Stimulated activated CD8-positive, alpha-beta memory T cell treated with anti-CD3 and anti-CD28 coated beads, Interleukin-2, amount 100 ng/mL, for 48 hours (primary cell): ENCODE measurements at places on chromosomes 4 and X.

DNA sequence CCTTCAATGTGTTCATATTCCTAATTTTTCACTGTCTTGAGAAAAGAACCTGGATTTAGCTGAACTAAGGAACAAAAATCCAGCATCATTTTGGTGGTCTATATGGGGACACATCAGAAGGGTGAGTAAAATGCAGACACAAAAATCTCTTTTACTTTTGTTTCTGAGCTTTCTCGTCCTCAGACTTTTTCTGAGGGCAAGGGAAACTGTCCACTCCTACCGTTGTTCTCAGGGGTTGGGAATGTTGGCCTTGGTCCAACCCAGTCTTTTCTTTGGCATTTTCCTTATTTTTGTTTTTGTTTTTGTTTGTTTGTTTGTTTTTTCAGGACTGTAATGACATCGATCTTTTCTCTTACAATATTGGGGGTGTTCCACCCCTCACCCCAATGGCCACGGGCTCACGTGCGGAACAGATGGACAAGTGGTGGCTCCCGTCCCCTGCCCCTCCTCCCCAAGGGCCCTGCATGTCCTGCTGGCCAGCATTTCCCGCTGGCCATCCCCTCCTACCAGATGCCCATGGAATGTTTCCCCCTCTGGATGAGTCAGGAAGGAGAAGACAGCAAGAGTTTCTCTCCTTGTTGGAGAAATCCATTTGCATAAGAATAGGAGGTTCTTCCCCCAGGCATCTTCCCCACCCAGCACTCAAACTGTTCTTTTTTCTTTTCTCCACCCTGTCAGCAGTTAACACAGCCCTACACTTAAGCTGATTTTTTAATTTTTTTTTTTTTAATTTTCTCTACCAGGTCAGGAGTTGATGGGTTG, 305.4 kb upstream of the NDST4 start:
- no peak for DNase-seq

DNA sequence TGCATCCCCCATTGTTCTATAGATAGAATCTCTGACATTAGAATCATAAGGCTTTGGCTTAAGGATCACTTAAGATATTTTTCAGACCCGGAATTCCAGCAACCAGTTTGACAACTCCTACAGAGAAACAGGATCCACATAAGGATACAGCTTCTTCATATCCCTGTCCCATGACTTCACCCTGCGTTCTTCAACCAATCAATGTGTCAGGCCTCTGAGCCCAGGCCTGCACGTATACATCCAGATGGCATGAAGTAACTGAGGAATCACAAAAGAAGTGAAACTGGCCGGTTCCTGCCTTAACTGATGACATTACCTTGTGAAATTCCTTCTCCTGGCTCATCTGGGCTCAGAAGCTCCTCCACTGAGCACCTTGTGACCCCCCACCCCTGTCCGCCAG, 85.1 kb downstream of the MFAP3L start:
- DNase-seq: no peak

- no peak for DNase-seq
Measured at GRCh38 chr4:5784960-5785611, 74.1 kb downstream of the EVC start.

DNA sequence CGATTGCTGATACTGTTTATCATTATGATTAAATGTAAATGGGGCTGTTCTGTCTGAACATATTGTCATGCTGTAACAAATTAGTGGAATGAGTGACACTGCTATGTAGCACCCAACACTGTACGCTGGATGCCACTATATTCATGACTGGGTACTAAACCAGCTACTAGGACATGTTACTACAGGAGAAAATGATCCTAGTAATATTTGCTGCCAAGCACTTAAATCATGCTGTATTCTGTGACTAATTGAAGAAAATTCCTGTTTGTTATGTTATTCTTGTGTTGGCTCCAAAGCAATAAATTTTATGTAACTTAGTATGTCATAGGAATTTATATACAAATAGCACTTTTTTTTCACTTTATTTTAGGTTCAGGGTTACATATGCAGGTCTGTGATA, 804.2 kb downstream of the CENPC start:
- DNase-seq: no peak

DNA sequence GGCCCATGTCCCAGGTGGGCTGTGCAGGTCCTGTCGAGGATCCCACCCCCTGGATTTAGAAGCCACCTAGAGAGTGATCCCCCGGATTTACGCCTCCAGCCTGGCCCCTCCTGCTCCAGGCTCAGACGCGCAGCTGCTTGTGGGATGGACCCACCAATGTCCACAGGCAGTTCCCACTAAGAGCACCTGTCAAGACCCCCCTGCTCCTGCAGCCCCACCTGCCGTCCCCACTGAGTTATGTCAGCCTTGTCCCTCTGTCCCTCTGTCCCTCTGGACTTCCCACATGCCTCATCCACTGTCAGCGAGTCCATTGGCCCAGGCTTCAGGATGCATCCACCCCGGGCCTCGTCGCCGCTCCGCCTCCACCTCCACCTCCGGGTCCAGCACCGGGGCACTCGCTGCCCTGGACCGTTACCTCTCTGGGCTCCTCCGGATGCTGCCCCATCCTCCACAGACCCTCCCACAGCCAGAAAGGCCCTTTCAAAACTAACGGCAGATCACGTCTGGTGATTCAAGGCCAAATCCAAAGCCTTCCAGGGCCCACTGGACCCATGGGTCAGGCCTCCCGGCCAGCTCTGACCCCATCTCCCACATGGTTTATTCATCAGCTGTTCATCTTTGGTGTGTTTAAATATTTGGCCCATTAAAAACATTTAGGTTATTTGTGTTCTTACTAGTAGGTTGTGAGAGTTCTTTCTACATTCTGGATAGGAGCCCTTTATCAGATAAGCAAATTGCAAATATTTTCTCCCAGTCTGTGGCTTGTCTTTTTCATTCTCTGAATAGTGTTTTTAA, 28.3 kb downstream of the HTRA3 start:
- DNase-seq: no peak

DNA sequence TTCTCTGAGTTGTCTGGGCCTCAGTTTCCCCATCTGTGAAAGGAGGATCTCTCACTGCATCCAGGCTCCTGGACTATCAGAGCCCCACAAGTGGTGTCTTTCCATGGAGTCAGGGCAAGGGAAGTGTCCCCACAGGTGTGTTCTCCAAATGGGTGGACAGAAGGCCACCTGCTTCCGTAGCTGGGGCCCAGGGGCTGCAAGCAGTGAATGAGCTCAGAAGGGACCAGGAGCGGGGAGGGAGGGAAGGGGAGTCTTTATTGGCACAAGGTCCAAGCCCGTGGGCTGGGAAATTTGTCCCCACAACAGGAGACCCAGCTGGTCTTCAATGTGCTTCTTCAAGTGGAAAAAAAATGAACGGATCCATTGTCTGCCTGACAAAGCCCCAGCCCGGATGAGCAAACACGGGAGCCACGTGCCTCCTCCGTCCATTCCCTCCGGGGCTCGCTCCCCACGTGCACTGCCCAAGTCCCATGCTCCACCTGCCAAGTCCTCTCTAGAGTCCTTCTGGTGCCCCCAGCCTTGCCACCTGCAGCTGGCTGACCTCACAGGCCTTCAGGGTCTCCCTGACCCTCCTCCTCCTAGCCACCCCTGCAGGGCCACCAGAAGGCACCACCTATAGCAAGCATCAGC, 72.0 kb downstream of the JAKMIP1 start:
- DNase-seq: no peak

GRCh38 chrX:48616576-48616975, 19.3 kb downstream of the WDR13 start:
- DNase-seq: no peak

GRCh38 chrX:140661643-140662042, 47.9 kb upstream of the LINC00632 start:
- no peak for DNase-seq

GRCh38 chrX:30693999-30694650, 40.9 kb downstream of the GK start:
- no peak for DNase-seq

DNA sequence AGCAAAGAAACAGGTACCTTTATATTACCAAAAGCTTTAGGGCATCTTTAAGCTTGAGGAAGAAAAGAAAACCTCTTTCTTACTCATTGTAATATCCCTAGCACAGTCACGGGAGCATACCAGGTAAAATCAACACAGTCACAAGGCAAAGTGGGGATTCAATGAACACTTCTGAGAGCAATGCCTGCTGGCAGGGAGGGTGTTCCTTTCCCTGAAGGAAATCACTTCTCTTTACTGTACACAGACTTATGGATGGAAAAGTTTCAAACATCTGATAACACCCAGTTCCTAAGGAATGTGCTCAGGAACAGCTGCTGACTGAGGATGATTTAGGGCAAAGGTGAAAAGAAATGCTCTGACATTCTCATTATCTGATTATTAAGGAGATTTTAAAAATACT, 94.8 kb downstream of the MAML3 start:
- DNase-seq: no peak

- DNase-seq: no peak
Measured at GRCh38 chrX:53362449-53362848, 60.0 kb downstream of the SMC1A start.

DNA sequence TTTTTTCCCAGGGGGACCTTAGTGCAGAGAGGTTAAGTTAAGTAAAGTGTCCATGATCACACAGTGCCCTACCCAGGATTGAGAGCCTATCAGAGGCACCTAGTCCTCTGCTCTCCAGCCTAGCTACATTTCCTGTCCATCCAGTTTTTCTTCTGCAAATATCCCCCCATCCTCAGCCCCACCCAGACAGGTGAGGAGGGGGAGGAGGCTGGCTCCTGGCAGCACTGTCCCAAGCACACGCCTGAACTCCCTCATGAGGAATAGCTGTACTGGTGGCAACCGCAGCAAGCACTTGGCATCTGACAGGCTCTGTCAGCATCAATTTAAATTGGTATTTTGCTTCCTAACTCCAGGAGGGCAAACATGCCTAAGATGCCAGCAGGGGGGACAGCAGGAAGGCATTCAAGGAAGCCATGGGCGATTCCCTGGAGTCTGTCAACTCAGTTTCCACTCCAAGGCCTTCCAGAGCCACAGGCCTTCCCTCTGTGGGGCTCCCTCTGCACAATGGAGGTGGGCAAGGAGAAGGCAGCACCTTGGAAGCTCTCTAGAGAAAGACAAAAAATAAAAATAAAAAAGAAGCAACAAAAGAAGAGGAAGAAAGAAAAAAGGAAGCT, 6.4 kb upstream of the FRMPD3 start:
- DNase-seq: no peak

GRCh38 chr4:123364906-123365305, 31.7 kb upstream of the SPRY1 start:
- DNase-seq: no peak

- no peak for DNase-seq
Measured at GRCh38 chr4:162164906-162165510, 1.2 kb upstream of the FSTL5 start.
